BJ (cell line): ENCODE measurements at places on chromosomes 1 and 21.
A peak's percentile ranks its signal among the peaks of the same experiment; 100 is the strongest.

- DNase-seq: no peak
Observed at GRCh38 chr1:5861871-5862825, 130.1 kb downstream of the NPHP4 start.

- DNase-seq: peak; percentile 80
Observed at GRCh38 chr1:183887826-183888819, 83.2 kb downstream of the RGL1 start.

DNA sequence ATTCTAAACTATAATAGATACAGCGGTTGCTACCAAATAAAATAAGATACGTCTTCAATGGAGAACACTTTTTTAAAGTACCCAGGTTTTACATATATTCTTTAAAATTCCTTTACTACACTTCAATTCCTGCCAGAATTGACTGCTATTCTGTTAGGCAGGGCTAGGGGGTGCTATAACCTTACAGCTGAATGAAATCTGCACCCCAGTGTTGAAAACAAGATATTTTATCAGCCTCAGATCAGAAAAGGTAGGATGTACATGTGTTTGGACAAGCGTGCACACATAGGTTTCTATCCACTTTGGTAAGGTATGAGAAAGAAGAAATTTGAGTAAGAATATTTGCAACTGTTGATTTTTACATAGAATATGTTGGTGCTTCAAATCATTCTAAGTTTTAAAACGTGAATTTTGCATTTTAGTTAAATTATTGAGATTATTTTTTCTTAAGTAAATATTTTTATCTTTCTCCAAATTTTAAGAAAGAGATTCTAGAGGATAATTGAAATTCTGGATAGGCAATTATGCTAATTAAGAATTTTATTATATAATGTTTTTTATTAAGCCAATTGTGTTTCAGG, 490.8 kb upstream of the ADGRL4 start:
- no peak for DNase-seq

- DNase-seq: no peak
Observed at GRCh38 chr1:42835422-42835821, 11.0 kb upstream of the ZNF691 start.

- peak; percentile 19 for DNase-seq
Observed at GRCh38 chr1:94617134-94617805, 75.7 kb upstream of the F3 start.

DNA sequence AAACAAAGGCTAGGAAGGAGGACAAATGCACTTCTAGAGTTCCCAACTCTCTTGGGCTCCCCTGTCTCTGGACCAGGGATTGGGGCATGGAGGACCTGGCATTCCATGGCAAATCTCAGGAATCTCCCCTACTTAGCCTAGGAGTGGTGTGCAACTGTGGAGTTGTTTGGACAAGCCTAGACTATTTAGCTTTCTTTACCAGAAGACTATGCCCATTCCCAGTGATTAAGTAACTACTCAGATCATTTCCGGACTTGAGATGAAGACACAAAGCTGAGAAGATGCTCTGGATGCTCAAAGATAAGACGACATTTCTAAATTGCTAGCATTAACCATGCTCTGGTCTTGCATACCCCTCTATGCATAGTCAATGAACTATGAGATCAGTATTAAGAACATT, 13.7 kb upstream of the MARK1 start:
- DNase-seq: no peak

- no peak for DNase-seq
Observed at GRCh38 chr1:53548031-53548491, 88.9 kb downstream of the DMRTB1 start.

DNA sequence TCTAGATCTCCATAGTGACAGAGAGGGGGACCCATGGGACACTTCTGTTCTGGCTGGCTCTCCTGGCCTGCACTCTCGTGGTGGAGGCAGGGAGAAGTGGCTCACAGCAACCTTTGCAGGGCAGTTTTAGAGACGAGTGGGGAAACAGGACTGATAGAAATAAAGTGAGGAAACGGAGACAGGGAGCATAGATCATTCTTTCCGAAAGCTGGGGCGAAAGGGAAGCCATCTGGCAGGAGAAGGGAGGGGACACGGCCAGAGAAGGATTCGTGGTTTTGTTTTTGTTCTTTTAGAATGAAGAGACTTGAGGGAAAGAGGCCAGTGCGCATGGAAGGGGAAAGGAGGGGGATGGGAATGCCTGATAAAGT, 3.5 kb downstream of the TIE1 start:
- no peak for DNase-seq

DNA sequence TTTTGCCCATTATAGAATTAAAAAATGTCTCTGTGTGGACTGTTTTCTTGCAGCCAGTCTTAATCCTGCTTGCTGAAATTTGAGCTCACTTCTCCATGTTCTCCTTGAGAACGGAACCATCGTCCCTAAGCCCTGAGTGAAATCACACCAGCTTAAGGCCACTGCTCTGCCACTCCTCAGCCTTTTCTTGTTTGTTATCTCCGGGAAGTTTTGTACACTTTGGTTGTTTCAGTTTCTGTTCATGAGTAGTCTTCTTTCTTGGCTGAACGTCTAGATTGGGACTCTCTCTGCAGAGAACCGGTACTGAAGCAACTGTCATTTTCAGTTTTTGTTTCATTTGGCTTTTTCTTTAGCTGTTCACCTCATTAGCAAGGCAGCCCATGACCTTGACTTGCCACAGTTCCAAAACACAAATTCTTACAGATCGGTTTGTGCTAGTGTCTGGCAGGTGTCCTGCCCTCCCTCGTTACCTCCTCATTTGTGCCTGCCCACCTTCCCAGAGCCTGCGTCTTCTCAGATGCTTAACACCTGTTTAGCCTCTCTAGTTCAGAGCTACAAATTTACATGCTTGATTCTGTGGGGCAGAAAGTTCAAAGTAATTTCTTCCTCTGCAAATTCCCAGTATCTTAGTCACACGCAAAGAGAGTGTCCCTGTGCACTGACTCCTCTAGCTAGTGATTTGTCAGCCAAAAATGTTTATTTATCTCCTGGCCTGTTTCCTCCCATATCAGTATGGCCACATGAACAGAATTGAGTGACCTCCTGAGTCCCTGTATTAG, 12.4 kb downstream of the PSEN2 start:
- no peak for DNase-seq

GRCh38 chr1:79539001-79539400, 532.5 kb upstream of the ADGRL4 start:
- no peak for DNase-seq

GRCh38 chr1:175578425-175578824, 165.0 kb downstream of the TNR start:
- no peak for DNase-seq

DNA sequence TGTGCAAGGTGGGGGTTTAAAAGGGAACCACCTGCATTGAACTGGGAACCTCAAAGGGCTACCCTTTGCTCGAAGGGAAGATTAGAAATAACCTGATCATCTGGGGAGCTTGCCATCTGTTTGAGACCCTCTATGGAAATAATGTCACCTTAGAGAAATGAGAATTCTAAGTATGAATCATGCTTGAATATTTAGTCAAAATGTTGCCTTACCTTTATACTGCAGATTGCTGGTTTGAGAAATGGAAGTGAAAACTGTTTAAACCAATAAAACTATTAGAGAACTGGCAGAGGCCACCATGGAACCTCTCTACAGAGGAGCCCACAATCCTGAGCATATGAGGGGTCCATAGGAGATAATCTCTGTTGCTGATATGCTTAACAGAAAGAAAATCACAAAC, 131.2 kb upstream of the FAM78B start:
- no peak for DNase-seq

DNA sequence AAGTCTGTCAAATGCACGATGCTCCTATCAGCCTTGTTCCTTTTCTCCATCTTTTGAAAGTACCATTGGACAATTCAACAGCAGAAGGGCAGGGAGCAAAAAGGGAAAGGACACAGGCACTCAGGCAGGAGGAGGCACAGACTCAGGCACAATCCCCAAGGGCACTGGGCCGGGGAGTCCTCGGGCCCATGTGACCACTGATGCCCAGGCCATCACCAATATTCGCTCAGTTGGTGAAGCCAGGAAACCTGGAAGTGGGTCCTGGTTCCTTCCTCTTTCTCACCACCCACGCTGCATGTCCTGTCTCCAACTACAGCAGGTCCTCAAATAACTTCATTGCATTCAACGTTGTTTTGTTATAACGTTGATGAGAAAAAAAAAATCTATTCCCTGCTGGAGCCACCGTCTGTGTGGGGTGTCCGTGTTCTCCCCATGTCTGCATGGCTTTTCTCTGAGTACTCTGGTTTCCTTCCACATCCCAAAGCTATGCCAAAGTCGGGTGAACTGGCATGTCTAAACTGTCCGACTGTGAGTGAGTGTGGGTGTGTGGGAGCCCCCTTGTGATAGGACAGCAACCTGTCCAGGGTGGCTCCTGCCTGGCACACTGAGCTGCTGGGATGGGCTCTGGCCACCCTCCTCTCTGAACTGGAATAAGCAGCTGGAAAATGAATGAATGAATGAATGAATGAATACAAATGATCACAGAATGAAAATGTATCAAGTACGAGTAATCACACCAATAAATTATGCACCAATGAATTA, 12.5 kb downstream of the NID1 start:
- no peak for DNase-seq

GRCh38 chr1:182235952-182236650, 155.5 kb downstream of the GLUL start:
- no peak for DNase-seq

DNA sequence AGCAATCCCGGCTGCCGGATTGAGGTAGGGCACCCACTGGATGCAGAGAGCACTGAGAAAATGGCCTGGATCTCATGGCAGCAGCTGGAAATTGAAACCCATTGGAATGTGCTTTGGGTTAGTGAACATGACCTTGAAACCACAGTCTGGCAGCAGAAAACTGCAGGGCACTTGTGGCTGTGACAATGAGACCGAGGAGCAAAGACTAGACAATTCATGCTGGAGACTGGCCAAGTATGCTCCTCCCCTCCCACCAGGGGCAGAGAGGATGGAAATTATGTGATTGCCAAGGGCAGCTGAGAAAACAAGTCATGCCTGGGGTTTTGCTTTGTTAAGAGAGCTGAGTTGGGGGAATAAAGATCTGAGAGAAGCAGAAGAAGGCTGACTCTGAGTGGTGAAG, 60.7 kb downstream of the ZNF697 start:
- no peak for DNase-seq

- no peak for DNase-seq
Observed at GRCh38 chr1:40855513-40855912, 6.7 kb downstream of the CITED4 start.

- no peak for DNase-seq
Observed at GRCh38 chr1:30054126-30054525, 669.3 kb downstream of the MATN1 start.

GRCh38 chr1:162384601-162385279, 3.2 kb downstream of the C1orf226 start:
- no peak for DNase-seq

DNA sequence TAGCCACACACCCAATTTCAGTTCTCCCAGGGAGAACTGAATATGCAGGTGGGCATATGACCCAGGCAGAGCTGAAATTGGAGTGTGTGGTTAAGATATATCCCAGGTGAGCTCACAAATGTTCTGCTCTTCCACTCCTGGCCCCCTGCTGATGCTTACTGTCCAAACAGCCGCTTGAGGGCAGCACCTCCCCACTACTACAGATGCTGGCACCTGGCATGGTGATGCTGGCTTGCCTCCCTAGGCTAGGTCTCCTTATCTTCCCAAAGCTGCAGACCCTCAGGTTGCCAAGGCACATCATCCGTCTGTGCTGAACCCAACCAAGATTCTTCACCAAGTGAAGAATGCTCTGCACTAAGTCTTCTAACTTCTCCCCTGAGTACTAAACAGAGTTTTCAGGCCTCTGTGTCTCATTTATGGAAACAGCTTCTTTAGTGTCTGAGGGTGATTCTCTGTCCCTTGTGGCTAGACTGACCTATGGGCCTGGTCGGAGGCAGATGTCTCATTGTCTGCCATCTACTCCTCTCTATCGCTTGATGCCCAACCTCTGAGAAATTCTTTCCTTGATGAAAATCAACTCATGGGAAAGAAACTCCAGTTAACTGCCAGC, 27.2 kb downstream of the XCL1 start:
- no peak for DNase-seq

DNA sequence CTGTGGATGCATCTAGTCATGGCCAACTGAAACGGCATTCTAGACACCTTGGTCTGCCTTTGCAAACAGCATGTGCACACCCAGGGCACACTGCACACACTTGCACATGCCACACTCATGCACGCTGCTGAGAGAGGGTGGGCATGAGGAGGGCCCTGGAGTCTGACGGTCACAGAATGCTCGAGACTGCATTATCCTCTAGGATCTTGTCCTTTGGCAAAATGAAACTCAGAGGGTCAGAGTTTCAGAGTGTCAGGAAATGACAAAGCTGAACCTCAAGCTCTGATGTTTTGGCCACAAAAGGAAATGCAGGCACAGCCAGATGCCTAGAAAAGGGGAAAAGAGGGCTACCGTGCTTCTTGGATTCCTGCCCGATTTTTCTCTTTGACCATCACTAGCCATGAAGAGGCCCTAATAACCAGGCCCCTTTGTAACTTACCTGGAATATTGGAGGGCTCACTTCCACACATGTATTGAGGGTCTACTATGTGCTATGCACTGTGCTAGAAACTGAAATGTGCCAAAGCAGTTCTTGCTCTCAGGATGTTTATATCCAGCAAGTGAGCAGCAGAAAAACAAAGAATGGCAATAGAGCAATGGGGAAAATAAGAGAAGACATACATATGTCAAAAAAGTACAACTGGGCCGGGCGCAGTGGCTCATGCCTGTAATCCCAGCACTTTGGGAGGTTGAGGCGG, 65.4 kb downstream of the TOMM20 start:
- DNase-seq: no peak

DNA sequence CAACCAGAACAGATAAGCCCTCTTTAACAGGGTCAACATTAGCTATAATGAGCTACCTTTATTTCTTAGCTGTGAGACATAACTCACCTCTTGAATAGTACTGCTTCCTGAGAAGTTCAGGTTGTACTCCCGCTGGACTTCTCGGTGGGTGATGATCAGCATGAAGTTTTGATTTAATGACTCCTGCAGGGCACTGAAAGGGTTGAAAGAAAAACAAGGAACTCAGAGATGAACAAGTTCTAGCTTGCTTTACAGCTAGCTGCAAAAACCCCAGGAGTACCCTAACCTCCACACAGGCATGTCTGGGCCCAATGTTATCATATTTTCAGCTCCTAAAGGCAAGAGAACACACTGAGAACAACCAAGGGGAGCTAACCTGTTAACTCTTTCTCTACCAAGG, 254.4 kb downstream of the FAF1 start:
- no peak for DNase-seq
